T-helper 2 cell (primary cell): ENCODE measurements at places on chromosomes 5 and 9.

- DNase-seq: no peak
These were observed 108.8 kb downstream of the ANXA1 start for GRCh38 chr9:73260506-73260905.

GRCh38 chr5:128257076-128257475, 173.5 kb downstream of the SLC12A2 start:
- DNase-seq: no peak

- no peak for DNase-seq
These were observed 130.6 kb downstream of the SMARCA2 start for GRCh38 chr9:2145746-2146145.

DNA sequence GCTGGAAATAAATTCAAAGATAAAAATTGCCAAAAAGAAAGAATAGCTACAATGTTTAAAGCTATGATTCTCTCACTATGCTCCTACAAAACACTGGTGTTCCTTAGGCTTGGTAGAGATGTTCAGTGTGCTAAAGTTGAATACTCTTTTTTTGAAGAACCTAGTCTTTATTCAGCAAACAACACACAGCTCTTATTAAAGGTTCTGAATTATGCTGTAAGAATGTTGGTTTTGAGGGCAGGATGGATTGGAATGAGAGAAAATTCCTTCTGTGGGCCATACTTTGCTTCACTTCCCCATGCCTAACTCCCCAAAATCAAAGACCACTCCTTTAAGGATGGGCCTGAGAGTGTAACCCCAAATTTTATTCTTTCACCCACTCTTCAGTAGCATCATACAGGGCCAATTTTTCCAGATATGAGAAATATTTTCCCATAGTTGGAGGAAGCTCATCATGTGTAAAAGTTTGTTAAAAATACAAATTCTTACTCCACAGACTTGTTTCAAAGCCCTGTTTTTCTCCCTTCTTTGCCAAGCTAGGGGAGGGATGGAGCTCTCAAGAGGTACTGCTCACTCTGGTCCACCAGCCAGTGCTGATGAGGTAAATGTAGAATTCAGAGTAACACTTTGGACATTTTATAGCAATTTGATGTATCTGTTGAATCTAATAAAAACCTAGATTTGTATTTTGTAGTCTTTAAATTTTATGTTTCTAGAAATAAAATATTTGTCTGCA, 99.3 kb downstream of the GDNF start:
- no peak for DNase-seq

DNA sequence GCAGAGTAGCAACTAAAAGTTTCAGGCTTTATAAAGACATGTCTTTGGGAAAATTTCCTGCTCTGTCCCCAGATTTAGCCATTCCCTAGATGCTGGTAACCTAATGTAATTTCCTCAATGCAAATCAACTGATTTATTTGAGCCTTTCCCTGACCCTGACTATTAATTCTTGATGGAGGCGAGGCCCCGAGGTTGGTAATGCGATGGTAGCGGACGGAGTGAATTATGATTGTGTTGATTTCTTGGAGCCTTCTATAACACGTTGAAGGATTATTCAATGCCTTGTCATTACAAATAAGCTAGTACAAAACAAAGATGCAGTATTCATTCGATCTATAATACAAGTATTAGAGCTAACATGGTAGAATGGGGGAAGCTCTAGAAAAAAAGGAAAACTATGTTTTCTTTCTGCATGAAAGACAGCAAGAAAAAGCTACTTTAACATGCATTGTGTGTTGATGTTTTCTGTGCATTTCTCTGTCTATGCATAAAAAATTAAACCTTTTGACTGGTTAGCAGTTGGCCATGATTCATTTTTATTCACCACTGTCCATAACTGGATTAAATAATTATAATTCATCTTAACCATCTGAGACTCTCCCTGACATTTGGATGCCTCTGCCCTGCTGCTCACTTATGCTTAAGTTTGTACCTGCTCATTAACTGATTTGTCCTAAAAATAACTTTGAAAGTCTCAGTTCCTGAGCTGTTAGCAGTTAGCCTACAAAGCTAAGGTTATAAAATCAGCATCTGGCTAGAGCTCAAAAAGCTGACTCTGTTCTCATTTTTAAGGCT, 490.2 kb upstream of the NUDT12 start:
- no peak for DNase-seq

DNA sequence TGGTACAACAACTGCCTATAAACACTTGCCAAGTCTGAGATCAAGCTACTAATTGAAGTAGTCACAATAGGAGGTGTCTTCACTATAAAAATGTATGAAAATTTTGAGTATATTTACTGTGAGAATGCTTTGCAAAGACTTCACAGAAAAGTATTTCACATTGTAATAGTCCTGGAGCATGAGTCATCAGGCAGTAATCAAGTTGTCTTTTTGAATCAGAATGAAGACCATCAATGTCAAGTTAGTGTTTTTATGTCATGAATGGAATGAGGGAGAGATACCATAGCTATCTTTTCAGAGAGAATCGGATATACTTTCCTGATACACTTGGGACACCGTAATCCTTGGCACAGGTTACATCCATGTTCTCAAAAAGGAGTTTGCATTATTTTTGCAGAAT, 466.9 kb upstream of the ARRDC3 start:
- DNase-seq: no peak

DNA sequence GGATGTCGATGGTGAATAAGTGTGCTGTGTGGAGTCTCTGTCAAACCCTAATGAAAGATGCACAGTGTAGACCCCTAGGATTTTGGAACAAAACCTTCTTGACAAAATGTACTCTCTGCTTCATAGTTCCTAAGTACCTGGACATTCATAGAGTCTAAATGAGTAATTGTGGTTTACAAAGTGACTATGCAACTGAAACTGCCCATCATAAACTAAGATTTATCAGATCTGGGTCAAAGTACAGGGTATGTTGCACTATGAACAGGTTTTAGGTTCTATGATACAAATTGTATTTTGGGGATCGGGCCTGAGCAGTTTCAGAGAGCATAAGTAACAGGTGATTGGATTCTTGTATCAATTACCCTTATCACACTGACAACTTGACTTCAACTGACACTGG, 79.4 kb downstream of the LURAP1L start:
- no peak for DNase-seq

DNA sequence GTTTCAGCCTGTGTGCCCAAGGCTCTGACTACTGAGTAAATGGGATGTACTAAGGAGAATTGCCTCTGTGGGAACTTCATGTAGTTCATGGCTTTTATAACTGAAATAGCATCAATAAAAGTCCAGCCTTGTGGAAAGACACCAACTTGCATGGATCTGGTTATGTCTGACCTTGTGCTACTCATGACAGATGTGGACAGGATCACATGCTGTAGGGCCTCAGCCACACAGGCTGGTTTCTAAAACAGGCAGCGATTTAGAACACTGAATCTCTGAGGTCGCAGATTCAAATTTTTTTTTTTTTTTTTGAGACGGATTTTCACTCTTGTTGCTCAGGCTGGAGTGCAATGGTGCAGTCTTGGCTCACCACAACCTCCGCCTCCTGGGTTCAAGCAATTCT, 66.5 kb upstream of the SPIN1 start:
- no peak for DNase-seq
